Kidney (tissue), 22 donors: ENCODE measurements at places on chromosomes 4 and X.

DNA sequence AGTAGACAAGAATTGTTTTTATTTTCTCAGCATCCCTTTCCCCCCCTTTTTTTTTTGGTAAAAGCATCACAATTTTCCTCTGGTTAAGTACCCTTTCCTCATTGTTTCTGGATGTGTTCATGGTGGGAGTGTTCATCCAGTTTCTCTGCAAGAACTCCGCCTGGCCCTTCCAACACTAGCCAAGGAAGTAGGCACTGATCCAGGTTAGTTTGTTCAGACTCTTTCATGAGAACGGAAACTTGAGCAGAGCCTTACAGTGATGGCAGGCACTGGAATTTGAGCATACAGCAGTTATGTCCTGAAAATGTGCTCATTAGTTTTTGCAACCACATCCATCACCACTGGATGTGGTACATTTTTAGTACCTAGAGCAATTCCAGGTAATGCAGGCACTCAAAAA lies 336.1 kb upstream of the BOD1L1 start:
- no peak for DNase-seq

- DNase-seq, result no peak
Observed at GRCh38 chr4:152052451-152053057, 291.7 kb upstream of the GATB start.

- DNase-seq, result no peak
Observed at GRCh38 chr4:111813555-111814140, 331.6 kb upstream of the FAM241A start.

DNA sequence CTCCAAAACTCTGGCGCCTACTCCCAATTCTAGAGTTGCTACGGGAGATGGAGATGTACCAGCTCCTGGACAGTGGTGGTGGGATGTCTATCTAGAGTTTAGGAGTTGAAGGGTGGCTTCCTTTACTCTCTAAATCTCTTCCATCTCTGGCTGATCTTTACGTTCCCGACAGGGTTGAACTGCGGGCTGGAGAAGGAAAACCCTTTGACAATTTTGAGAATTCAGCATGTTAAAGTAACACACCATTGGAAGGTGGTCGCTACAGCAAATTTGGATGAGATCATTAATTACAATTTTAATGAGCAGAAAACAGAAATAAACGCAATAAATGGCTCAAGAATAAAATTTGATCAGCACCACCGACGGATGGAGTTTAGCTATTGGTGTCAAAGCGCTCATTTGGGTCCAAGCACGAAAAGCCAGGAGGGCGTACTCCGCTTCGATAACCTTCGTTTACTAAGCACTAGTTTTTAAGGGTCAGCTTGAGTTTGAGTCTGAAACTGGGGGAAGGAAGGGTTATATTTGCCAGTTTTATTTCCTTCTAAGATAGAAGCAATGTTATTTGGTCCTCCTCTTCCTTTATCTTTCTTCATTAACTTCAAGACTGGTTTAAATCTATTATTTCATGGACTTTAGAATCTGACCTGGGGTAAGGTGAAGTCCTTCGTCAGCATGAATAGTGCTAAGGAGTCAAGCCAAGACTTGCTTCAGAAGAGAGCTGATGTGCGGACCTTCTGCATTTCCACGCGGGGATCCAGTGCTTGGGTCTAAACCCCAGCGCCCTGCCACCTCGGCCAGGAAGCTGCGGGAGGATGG lies 1.5 kb upstream of the NKX6-1 start:
- DNase-seq, result no peak

DNA sequence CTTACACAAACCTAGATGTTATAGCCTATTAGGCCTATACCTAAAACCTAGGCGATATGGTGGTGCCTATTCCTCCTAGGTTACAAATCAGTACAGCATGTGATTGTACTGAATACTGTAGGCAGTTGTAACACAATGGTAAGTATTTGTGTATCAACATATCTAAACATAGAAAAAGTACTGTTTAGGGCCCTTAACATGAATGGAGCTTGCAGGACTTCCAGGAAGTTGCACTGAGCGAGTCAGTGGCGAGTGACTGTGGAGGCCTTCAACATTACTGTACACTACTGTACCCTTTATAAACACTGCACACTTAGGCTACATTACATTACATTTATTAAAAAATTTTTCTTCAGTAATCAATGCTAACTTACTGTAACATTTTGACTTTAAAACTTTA lies 37.8 kb downstream of the WWC2 start:
- no peak for DNase-seq

GRCh38 chrX:72478853-72479252 lies 93.8 kb downstream of the HDAC8 start:
- DNase-seq, result no peak

GRCh38 chr4:164012396-164013027 lies 518.0 kb downstream of the TMA16 start:
- peak; percentile 50 for DNase-seq

DNA sequence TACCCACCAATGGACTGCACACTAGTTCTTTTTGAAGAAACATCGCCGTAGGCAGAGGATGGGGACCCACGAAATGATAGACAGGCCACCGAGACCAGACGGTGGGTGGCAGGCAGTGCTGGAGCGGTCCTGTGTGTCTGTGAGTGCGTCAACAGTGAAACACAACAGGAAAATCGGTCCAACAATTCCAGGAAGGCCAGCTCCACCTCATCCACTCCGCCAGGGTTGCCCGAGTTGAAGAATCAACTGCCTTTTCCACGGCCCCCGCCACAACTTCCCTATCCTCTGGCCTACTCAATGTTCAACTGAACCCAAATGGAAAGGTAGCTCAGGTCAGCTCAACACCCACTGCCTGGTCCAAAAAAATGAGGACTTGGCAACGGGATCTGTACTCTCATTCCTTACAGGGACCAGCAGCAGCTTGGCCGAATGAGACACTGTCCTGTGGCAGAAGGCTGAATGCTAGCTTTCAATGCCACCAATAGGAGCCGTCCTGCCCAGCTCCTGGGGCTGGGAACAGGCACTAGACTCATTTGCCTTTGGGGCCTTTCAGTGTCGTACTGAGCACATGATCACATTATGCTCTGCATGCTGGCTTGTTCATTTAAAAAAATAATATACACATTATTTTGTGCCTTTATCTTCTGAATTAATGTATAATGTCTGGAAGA lies 43.5 kb downstream of the MID1 start:
- DNase-seq, result no peak

DNA sequence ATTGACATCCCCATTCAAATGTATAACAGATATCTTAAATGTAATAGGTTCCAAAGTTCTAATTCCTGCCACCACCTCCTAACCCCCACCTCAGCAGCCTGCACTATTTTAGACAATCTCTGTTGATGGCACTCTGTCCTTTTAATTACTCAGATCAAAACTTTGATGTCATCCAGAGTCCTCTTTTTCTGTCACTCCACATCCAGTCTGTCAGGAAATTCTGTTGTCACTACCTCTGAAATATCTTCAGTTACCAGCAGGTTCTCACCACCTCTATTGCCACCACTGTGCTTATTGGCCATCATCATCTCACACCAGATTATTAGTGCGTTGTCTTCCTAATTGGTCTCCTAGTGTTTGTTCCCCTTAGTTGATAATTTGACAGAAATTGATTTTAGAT lies 76.2 kb downstream of the PTPN13 start:
- no peak for DNase-seq

DNA sequence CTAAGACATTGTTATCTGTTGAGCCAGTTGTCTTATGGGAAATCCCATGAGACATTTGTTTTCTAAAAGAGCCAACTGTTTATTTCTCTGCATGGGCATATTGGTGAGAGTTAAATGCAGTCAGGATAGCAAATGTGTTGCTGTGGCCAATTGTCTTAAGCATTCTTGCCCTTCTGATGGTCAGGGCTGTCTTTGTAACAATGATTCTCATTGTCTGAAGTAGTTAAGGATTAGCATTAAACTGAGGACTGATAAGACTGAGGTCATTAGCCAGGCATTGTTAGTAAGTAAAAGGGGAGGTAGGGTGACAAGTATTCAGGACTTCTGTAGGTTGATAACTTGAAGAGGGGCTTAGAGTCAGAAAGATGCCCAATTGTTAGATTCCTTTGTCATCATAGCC lies 11.2 kb upstream of the MORF4L2 start:
- DNase-seq, result no peak

- no peak for DNase-seq
Observed at GRCh38 chr4:1000686-1001260, 7.6 kb upstream of the SLC26A1 start.

DNA sequence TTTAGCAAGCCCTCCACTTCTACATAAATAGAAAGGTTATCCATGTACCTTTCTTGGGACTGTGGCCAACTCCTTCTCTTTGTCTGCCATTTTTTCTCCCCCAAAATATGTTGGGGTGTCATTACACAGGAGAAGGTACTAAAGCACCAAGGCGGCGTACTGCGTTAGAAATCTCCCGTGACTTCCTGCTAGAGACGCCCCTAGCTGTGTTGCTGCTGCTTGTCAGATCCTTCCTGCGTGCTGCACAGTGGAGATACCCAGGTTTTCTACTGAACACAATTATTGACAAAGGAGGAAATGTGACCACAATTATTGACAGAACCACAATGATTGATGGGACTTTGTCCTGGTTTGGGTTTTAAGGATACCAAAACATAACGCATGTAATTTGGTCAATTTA lies 97.7 kb downstream of the EFHC2 start:
- DNase-seq, result no peak

DNA sequence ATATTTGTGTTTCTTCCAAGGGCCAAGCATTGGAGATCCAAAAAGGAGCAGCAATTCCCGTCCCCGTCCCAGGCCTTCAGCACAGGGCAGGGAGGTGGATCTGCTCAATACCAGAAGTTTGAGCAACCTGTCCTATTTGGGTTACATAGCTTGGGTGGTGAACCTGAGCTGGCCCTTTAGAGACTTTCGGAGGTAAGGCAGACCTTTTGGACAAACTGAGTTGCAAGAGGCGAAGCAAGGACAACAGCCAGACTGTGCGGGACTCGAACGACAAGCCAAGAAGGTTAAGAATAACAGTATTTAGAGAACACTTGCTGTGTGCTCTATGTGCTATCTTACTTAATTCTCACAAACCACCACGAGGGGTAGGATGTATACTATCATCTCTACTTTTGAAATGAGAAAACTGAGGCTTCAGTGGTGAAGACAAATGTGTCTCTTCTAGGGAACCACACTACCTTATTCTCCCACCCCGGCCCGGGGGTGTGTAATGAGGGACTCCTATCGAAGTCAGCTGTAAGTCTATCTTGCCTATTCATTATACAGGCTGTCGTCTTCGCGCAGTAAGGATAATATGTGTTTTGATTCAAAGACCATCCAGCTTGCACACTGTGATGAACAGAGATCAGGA lies 1.3 kb downstream of the NOP14 start:
- DNase-seq, result peak; percentile 16

DNA sequence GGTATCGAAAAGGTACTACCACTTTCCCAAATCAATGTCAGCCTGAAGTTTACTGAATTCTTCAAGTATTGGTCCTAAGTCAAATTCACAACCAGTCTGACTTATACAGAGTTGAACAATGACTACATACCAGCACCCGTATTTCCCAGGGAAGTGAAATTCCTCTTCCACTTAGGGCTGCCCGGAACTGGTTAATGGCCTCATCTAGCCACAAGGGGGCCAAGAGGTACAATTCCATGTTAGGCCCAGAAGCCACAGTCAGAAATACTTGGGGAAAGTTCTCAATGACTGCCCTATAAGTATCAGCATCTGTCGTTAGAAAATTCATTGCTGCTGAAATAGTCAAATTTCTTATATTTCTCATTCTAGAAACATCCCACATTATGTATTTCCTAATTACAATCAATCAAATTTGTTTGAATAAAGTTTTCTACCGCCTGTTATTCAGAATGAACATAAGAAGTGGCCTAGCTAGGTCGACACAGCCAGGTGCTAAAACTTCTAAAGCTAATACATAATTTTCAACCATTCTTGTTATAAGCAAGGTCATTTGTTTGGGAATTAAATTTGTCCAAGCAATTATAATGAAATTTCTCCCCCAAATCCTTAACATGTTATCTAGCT lies 5.6 kb upstream of the PCDH7 start:
- peak; percentile 58 for DNase-seq

DNA sequence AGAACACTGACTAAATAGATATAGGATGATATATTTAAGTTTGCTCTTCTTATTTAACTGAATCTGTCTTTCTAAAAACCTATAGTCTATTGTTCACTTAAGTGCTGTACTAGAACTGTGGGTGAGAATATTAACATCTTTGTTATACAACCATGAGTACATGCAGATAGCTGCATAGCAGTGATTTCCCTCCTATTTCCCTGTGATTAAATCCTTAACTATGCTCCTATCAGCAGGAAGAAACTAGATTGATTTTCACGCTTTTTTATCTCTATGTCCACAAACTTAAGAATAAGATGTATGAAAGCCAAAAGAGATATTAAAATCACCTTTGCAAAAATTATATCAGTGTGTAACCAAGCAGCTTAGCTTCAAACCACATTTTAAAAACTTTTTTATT lies 11.3 kb upstream of the UGT2A3 start:
- DNase-seq, result no peak

- no peak for DNase-seq
Observed at GRCh38 chrX:15475486-15475885, 17.6 kb downstream of the PIR start.

DNA sequence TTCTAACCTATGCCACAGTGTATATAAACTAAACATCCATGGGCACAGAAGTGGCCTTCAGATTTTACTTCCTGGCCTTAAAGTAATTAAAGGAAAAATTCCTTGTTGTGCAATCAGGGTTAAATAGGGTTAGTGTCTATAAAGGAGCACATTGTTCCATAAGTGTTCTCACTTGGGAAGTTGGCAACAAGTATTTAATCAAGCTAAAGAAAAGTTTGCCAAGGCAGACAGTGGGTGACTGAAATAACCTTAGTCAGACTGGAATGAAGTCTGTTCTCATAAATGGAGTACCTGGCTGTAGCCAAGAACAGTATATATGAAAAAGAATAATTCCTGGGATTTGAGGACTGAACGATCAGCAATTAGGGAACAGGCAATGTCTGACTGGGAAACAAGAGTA lies 213.6 kb downstream of the HTR2C start:
- DNase-seq, result no peak

DNA sequence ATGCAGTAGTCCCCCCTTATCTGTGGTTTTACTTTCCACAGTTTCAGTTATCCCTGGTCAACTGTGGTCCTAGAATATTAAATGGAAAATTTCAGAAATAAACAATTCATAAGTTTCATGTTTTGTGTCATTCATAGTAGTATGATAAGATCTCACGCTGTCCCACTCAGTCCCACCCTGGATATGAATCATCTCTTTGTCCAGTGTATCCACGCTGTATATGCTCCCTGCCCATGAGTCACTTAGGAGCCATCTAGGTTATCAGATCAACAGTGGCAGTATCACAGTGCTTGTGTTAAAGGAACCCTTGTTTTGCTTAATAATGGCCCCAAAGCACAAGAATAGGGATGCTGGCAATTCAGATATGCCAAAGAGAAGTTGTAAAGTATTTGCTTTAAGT lies 16.2 kb upstream of the SYTL4 start:
- DNase-seq, result no peak

- no peak for DNase-seq
Observed at GRCh38 chrX:135114392-135114791, 5.9 kb downstream of the ETDB start.
